ENCODE measurements at places on chromosomes 6 and 20. TPM values are rescaled to one million over a fixed set of nuclear protein-coding genes. Genes with fewer than 3 reads are reported as not detected.

Gene PDYN
- total RNA-seq = not detected

Gene ACSS1
- total RNA-seq = not detected

Gene ATP6V1G2
- total RNA-seq = 3.4 TPM

Gene HDGFL1
- not detected for total RNA-seq

Gene PGC
- total RNA-seq = not detected

Gene LPIN3
- 3.6 TPM for total RNA-seq

Gene BPI
- total RNA-seq = not detected

DNA sequence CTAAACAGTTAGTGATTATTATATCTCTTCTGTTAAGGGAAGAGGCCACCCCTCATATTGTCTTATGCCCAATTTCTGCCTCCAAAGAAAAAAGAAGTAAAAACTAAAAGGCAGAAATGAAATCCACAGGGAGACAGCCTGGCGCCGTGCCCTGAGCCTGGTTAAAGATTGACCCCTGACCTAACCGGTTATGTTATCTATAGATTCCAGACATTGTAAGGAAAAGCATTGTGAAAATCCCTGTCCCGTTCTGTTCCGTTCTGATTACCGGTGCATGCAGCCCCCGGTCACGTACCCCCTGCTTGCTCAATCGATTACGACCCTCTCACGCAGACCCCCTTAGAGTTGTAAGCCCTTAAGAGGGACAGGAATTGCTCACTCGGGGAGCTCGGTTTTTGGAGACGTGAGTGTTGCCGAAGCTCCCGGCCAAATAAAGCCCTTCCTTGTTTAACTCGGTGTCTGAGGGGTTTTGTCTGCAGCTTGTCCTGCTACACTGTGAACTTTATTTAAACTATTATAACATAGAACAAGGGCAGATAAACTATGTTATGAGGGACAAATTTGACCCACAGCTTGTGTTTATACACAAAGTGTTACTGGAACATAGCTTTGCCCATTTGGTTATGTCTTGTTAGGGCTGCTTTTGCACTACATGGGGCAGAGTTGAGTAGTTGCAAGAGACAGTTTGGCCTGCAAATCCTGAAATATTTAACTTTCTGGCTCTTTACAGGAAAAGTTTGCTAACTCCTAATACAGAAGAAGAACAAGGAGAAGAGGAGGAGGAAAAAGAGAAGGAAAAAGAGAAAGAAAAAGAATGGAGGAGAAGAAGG lies 49.6 kb downstream of the CD24 start:
- no peak for DNase-seq

GRCh38 chr6:747028-747427 lies 54.1 kb upstream of the EXOC2 start:
- no peak for DNase-seq

GRCh38 chr6:152776833-152777232 lies 26.2 kb downstream of the VIP start:
- DNase-seq = no peak

DNA sequence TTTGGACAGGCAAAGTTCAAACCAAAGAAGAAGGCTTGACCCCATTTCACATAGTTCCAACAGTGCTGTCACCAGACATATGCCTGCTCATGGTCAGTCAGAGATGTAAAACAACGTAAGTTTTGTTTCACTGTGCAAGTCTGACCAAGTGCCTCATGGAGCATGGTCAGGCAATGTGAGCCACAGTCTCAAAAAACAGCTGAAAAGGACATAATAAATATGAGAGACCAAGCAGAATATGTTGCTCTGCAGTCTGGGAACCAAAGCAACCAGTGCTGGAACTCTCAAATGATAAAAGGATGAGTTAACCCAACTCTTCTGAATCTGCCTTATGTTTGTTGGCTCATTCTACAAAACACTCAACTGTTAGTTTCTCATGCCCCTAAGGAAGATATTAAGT lies 39.9 kb upstream of the DST start:
- DNase-seq = no peak

- DNase-seq = no peak
Measured at GRCh38 chr6:33856655-33857054, 52.9 kb upstream of the MLN start.

GRCh38 chr6:64723327-64724058 lies 983.5 kb downstream of the EYS start:
- DNase-seq = no peak

GRCh38 chr6:30130179-30130679 lies 5.7 kb upstream of the TRIM40 start:
- DNase-seq = no peak

DNA sequence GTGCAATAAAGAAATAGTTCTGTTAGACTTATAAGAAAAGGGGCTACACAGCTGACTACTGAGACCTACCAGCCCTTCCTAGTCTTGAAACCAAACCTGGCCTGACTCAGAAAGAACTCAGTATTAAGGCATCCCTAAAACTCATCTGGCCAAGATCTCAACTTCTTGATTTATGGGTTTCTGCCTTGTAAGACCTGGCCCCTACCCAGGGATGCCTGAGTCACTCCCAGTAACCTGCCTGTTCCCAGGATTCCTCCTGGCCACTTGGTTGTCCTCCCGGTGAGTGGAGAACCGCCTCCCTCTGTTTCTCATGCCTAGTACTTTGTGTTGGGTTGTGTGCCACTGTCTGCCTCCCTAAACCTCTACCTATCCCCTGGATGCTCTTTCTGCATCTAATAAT lies 189.4 kb upstream of the PREP start:
- DNase-seq = peak; percentile 75

- no peak for DNase-seq
Measured at GRCh38 chr6:160393891-160394653, 45.9 kb downstream of the SLC22A3 start.

GRCh38 chr6:122676146-122676545 lies 65.9 kb downstream of the PKIB start:
- no peak for DNase-seq

DNA sequence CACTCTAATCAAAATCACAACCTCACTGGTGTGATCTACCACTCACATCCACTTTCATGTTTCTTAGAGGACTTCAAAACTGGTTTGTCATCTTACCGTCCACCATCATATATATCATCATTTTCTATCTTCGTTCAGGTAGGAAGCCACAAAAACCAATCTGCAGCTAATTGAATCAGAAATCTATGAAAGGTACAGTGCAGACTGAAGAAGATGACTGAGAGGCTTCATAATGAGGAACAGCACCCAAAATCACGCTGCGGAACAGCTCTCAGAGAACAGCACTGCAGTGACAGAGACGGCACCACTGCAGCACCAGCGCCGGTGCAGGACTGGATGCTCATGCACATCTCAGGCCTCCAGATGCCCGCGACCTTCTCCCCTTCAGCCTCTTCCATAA lies 13.0 kb downstream of the GMDS start:
- no peak for DNase-seq

DNA sequence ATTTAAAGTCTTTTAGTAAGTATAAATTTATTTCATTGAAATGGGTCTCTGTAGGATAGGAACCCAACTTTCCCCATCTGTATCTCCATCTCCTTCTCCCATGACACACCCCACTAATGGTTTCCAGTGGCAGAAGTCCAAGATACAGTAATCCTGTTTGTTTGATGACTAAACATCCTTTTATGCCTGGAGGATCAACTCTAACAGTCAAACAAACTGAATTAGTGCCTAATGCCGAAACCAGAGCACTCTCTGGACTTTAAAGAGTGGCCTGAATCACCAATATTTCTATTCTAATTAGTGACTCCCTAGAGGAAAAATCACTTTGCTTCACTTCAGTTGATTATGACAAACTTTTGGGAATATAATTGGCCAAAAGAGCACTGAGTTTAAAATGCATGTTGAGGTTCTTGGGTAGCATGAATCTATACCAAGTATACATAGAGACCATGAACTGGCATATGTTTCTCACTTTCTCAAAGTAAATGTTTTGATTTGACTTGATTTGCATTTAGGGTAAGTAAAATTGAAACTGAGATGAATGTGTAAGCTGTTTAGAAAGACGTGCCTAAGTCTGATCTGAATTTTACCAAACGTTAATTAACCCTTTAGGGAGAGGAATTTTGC lies 776.4 kb upstream of the NRSN1 start:
- peak; percentile 34 for DNase-seq

DNA sequence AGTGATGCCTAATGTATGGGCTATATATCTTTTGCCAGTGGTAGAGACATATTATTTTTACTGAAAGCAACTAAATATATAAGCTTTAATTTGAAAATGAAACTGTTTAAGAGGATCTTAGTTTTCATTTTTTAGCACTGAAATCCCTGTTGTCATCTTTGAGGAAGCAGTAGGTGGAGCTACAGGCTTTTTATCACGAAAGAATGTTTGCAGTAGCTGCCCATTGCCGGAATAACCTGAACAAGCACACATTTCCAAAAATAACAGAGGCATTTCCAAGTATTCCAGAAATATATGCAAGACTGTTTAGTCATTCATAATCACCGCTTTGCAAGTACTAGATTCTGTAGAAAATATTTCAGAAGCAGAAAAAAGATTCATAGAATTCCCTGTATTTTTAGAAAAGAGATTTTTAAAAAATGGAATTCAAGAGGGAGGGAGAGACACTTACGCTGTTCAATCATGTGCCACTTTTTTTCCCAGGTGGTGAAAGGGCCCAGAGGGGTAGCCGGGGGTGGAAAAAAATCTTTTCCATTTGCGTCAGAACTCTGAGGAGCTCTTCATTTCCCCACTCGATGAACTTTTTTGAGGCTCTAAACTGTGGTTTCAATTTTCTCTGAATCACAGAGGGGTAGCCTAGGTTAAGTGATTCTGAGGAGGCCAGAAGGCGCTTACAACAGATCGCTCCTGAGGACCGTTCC lies 142.5 kb upstream of the FERMT1 start:
- peak; percentile 2 for DNase-seq

DNA sequence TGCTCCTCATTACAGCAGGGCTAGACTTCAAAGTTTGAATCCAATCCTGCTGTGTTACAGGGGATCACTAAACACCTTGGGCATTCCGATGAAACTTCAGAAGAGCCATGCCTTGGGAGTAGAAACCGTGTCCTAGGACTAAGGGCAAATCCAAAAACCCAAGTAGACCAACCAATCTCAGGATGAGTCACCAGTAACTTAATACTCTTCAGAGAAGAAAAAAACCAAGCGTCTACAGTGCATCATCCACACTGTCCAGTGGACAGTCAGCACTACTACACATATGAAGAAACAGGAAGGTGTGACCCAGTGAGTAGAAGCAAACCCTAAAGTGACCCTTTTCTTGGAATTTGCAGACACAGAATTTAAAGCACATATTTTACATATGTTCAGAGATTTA lies 39.5 kb upstream of the VAPB start:
- no peak for DNase-seq

GRCh38 chr6:28985462-28986164 lies 19.5 kb downstream of the ZNF311 start:
- DNase-seq = peak; percentile 88

DNA sequence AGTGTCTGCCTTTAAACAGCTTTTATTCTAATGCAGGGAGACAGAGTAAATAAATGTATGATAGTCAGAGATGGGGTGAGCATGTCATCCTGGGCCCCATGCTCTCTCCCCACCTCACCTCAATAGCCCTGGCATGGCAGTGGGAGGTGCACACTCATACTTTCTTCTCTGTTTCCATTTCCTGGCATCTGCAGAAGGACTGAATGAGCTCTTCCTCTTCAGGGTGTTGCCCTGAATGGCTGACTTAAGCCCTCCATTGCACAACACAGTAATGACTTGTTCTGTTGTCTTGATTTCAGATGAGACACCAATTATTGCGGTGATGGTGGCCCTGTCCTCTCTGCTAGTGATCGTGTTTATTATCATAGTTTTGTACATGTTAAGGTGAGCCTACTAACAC lies 57.0 kb upstream of the GNRH2 start:
- DNase-seq = no peak

DNA sequence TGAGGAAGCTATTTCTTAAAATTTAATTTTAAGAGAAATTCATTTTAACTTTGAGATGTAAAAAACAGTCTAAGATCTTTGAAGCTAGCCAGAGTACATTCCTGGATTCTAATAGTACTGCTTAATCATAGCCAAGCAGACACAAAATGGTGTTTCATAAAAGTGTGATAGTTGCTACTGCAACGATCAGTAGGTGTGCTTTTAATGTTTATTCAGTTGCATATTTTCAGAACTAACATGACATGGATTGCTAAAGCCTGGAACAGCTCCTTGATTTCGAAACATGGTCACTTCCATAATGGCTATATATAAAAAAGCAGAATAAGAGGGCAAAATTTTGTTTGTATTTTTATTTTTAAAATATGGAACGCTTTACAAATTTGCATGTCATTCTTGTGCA lies 35.5 kb downstream of the SESN1 start:
- DNase-seq = no peak

DNA sequence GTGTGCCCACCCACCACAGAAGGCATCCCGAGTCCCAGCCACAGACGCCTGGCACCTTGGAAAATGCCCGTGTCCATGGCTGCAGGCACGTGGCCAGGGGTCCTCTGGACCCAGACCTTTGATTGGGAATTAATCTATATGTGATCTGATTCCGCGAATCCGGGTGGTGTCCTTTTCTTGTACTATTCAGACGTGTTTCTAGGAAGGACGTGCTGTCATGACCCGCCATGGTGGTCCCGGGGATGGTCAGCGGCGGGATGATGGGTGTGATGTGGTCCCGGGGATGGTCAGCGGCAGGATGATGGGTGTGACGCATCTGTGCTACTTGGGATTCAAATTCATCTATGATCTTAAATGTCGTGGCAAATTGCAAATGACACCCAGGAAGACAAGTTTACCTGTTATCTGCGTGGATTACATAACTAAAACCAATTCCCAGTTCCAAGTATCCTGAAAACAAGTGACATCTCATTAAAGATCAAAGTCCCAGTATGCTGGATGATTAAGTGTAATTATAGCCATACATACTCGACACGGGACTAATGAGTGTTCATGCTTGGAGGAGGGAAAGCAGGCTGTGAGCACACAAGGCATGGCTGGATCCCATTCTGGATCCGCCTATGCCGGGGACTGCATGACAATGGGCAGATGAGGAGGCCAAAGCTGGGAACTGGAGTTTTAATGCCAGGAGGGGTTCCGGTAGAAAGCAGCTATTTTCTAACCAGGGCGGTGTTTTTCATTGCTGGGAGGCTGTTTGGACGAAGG lies 256.5 kb downstream of the TAF4 start:
- no peak for DNase-seq

DNA sequence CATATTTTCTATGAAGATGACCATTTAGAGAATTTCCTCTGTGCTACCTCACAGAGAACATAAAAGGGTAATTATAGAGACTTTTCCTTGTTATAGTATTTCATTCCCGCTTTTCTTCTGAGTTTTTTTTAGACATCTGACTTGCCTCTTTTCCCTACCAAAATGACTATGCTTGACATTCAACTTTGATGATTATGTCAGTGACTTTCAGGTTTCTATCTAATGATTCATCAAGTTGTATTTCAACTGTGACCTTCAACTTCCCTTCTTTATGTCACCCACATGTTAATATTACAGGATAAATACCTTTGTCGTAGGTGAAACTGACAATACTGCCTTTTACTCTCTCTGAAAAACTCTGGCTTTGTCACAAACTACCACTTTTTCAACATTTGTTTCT lies 95.3 kb downstream of the MLIP start:
- no peak for DNase-seq

DNA sequence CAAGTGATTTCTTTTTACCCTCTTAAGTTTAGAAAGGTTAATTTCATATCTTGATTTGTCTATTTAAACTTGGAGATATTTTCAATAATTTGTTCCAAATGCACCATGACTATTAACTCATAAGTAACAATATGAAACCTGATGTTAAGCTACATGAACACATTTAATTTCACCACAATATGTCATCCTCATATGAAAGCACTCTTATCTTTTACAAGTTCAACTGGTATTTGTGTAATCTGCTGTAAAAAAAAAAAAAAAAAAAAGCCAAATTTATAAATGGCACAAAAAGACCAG lies 110.4 kb downstream of the HFE start:
- no peak for DNase-seq

Data from MG63 (cell line).